AG09319 (cell line): ENCODE measurements at places on chromosomes 12 and 14.

DNA sequence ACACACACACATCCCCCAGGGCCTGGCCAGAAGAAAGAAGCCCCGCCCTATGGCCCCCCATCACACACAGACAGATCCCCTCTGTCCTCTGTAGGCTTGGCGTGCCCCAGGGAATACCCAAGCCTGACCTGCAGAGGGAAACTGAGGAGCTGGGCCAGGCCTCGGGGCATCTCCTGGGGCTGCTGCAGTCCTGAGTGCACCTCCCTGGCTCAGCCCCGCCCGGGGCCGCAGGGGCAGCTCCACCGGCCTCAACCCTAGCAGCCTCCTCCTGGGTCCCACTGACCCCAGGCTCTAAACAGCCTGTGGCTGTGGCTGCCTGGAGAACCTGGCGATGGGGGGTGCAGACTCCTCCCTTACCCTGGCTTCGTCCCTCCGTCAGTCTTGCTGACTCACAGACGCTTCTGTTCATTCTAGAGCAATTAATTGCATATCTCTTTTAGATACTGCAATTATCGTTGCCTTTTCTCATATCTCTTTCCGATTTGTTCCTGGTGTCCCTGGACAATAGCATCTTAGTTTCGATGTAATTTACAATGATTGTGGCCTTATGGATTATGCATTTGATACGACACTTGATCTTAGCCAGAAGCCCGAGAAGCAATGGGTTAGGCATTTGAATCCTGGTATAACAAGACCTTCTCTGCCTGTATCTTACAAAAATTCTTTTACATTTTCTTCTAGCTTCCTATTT lies 45.8 kb upstream of the EIF5 start:
- no peak for DNase-seq

GRCh38 chr12:21300632-21301031 lies 34.1 kb downstream of the SLCO1A2 start:
- no peak for DNase-seq

- DNase-seq = no peak
Observed at GRCh38 chr14:68392393-68393141, 400.3 kb downstream of the ZFP36L1 start.

DNA sequence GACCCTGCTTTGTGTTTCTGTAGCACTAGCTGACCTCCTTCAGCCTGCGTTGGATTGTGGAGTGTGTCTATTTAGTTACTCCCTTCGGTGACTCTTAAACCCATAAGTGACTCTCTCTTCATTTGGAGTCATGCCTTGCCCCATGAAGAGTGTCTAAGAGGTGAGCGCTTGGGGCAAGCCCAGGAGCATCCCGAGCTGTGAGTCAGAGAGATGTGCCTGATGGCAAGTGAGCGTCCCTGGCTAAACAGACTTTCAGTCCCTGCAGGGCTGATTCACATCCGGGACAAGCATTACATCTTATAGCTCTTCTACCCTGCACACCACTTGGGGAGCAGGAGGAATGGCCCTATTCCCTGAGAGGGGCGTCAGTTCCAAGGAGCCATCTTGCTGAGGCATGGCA lies 24.3 kb upstream of the ATF1 start:
- no peak for DNase-seq

DNA sequence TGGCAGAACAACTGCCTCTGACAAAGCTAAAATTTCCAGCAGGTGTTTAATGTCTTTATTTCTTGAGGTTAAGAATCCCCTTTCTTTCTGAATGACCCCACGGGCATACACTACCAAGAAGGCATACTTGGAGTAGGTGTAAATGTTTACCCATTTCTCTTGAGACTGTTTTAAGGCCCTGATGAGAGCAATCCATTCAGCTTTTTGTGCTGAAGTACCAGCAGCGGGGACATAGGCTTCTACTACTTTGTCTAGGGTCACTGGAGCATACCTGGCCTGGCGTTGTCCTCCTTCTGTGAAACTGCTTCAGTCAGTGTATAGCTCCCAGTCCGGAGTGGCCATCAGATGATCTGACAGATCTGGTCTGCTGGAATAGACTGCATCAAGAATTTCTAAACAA lies 22.7 kb downstream of the ANG start:
- no peak for DNase-seq

GRCh38 chr14:74350211-74350927 lies 2.1 kb downstream of the VRTN start:
- DNase-seq = no peak

- DNase-seq = no peak
Observed at GRCh38 chr12:1815814-1816729, 4.3 kb upstream of the LRTM2 start.

GRCh38 chr12:44002607-44003006 lies 166.7 kb downstream of the TMEM117 start:
- DNase-seq = no peak
